ENCODE measurements at places on chromosomes 1 and 21. TPM values are rescaled to one million over a fixed set of nuclear protein-coding genes. Genes with fewer than 3 reads are reported as not detected.

GRCh38 chr1:229028544-229028943, 242.4 kb upstream of the RAB4A start:
- DNase-seq = no peak

DNA sequence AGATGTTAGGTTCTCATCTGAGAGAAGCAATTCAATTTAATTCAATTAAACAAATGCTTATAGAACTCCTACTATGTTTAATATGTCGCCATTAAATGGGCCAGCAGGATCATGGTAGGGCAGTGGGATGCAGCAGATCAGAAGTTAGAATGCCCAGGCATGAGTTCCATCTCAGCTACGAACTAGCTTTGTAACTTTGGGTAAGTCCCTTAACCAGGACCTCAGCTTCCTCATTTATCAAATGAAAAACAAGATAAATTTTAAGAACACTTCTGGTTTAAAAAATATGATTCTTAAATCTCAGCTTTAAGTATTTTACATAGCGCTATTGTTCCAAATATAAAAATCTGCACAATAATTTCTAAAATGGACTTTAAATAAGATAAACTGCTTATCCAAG, 67.5 kb upstream of the GFI1 start:
- no peak for DNase-seq

- peak; percentile 13 for DNase-seq
Measured at GRCh38 chr21:32141318-32141633, 137.6 kb downstream of the MIS18A start.

The FCMR gene
- total RNA-seq = not detected

The GSTM3 gene
- 7.7 TPM for total RNA-seq

The SLC16A4 gene
- total RNA-seq = 0.68 TPM

The EXTL1 gene
- total RNA-seq = 3.7 TPM

Measured in endodermal cell (in vitro differentiated cells).